Brain (organoid and tissue), 16 donors: ENCODE measurements at places on chromosomes 5 and 9. TPM values are rescaled to one million over a fixed set of nuclear protein-coding genes. Genes with fewer than 3 reads are reported as not detected.

The PLPP7 gene
- 8.3 TPM for polyA plus RNA-seq

The GZMA gene
- polyA plus RNA-seq = 0.66 TPM

The BRINP1 gene
- 25.0 TPM for polyA plus RNA-seq

The DIPK1B gene
- 35.5 TPM for polyA plus RNA-seq

The TLX3 gene
- polyA plus RNA-seq = 11.1 TPM

The SNCAIP gene
- polyA plus RNA-seq = 42.2 TPM

The SH2D3C gene
- polyA plus RNA-seq = 32.2 TPM

The OGN gene
- polyA plus RNA-seq = 2.1 TPM

DNA sequence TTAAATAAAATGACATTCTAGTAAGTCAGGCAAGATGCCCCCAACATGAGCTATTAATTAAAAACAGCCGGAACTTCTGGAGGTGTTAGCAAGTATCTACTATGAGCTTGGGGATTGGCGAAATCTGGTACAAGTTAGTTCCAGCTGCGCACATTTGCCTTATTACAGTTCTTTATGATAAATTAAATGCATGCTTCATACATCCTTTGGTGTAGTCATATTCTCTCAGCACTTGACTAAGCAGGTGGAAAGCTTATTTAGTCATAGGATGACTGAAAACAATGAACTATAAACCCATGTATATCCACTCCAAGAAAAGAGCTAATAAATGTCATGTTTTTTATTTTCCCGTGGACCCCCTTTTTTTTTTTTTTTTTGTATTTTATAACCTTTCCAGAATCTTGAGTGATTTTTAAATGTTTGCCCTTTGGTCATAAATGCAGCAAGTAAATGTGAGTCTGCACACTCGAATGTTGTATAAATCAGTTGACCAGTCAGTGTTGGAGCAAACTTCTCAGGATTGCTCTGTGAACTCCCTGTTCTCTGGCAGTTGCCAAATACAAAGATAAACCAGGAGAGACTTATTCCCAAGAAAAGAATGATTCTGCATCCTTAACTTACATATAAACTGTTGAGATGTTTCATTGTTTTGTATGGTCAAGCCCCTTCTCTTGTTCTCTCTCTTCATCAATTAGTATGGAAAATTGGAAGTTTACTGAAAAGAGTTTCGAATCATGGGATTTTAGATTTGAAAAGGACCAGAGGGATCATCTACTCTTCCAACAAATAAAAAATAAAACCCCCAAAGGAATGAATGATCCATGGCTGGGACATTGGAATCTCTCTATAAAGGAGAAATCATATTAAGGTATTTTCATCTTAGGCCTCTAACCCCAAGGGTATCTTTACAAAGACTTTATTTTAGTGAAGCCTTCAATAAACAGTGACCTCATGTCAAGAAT lies 38.3 kb downstream of the PIK3R1 start:
- no peak for DNase-seq

DNA sequence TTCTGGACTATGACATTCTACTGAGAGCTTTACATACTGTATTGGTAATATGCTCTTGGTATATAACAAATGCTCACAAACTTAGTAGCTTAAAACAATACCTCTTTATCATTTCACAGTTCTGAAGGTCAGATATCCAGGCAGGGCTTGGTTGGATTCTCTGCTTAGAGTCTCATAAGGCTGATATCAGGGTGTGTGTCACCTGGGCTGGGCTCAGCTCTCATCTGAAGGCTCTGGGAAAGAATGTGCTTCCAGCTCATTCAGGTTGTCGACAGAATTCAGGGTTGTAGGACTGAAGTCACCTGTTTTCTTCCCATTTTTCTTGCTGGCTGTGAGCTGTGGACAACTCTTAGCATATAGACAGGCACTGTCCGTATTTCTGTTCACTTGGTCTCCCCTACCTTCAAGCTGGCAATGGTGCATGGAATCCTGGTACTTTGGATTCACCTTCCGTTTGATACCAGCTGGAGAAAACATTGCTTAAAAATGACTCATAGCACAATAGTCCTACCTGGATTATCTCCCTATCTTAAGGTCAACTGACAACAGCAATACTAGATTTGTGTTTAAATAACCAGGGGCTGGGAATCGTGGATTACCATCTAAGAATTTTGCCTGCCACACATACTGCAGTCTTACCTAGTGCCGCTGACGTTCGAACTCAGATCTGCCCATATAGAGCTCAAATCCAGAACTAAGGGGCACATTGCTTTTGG lies 69.2 kb downstream of the RCL1 start:
- DNase-seq = no peak

GRCh38 chr5:16755641-16756040 lies 138.8 kb upstream of the RETREG1 start:
- DNase-seq = no peak

DNA sequence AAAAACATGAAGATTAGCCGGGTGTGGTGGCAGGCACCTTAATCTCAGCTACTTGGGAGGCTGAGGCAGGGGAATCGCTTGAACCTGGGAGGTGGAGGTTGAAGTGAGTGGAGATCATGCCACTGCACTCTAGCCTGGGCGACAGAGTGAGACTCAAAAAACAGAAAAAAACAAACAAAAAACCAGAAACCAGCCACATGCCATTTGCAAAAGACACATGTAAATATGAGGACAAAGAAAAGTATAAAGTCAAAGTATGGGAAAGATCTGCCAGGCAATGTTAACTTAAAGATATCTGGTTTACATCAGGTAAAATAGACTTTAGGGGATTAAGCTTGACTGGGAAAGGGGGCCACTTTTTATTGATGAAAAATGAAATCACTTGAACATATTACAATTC lies 90.7 kb downstream of the FNBP1 start:
- no peak for DNase-seq

- DNase-seq = peak; percentile 66
Observed at GRCh38 chr5:54518146-54518817, 723 bp downstream of the SNX18 start.

- DNase-seq = peak; percentile 68
Observed at GRCh38 chr9:115591584-115591984, 473.6 kb upstream of the TNC start.

DNA sequence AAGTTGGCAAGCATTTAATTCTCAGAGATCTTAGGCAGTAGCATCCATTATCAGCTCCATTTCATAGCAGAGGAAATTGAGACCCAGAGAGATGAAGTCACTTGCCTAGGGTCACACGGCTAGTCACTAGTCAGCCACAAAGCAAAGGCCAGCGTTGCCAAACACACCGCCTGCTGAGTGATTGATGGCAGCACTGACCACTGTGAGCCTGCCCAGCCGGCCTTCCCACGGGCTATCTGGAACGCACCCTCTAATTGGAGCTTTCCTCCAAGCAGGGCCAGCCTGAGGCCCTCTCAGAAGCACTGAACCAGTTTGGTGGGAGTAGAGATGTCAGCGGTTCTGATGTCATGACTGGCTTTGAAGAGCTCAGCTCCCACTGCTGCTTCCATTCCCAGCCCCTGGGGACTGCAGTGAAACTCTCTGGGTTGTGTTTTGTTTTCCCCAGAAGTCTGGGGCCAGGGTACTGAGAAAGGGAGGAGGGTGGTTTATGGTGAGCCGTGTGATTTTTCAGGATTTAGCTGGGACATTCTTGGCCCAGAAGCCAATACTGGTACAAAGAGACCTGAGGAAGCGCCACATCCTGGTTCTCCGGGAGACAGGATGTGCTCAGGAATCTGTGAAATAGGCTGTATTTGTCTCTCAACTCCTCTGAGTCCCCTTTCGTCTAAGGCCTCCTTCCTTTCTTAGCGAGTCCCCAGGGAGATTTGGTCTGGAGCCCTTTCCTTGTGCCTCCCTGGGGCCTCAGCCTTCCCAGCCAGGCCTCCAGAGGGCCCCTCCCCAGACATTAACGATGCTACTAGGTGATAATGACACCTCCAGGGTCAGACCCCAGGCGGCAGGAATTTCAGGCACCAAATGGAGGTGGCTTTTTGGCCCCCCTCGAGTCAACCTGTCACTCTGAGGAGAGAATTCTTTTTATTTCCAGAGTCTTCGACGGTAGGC lies 44.5 kb downstream of the SPRY4 start:
- peak; percentile 24 for DNase-seq

- no peak for DNase-seq
Observed at GRCh38 chr5:150317048-150318003, 14.6 kb upstream of the ARSI start.

DNA sequence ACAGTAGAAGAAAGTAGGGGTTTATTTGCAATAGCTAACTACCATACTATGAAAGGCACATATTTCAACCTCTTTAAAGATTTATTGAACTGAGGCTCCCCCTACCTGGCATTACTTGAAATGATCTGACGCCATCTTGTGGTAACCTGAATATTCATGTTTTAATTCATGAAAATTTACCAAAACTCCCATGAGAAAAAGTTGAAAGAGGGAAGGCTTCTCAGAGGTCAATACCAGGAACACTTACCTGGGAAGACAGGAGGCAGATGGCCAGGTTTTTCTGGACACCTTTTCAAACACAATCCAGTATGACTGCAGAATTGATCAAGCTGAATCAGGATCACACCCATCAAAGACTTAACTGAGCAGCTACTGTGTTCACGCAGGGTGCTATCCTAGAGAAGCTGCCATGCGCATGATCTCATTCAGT lies 9.4 kb downstream of the PRELID2 start:
- DNase-seq = peak; percentile 77
